ENCODE measurements at places on chromosomes 3 and 15.

GRCh38 chr3:153927107-153927506 lies 194.1 kb upstream of the ARHGEF26 start:
- peak; percentile 90 for DNase-seq

DNA sequence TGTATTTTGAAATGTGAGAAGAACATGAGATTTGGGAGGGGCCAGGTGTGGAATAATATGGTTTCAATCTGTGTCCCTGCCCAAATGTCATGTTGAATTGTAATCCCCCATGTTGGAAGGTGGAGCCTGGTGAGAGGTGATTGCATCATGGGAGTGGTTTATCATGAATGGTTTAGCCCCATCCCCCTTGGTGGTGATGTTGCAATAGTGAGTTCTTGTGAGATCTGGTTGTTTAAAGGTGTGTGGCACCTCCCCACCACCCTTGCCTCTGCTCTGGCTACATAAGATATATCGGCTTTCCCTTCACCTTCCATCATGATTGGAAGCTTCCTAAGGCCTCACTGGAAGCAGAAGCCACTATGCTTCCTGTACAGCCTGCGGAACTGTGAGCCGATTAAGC lies 23.9 kb upstream of the TMEM108 start:
- no peak for DNase-seq

DNA sequence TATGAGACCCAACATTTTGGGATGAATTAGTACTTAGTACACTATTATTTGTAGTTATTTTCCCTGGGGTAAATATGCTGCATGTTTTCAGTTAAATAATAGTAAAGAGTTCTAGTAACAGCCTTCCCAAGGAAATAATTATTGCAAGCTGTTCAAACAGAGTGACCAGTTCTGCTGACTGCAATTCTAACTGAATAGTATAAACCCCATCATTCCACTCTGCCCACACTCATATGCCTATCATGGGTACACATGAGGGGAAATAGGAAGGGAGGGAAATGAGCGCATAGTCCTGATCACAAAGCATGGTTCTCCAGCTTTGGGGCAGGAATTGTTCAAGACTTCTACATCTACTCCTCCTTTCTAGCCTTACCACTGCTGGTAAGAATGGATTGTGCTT lies 18.7 kb downstream of the UQCC5 start:
- no peak for DNase-seq

DNA sequence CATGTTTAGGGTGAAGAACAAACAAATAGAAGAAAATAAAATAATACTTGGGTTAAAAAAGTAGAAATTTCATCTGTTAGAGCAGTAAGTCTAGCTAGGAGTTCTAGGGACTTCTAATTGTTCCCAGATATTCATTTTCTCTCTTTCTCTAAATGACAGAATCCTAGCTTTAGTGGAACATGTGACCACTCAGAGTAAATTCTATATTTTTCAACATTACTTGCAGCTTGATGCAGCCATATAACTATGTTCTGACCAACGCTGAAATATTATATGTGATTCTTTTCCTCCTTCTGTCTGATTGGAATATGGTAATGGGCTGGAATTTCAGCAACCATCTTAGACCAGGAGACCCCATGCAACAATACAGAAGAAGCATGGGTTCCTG lies 8.1 kb downstream of the PTX3 start:
- DNase-seq, result no peak

- DNase-seq, result no peak
Observed at GRCh38 chr3:52313774-52314188, 2.3 kb upstream of the DNAH1 start.

DNA sequence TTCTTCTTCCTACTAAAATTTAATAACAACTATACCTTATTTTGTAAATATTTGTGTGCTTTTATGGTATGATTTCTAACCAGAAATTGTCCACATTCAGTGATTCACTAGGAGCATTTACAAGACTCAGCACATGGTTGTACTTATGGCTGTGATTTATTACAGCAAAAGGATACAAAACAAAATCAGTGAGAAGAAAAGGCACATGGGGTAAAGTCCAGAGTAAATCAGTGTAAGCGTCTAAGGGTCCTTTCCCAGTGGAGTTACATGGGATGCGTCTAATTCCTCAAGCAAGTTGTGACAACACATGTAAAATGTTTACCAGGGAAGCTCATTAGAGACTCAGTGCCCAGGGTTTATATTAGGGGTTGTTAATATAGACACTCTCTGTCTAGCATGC lies 31.1 kb downstream of the RNF13 start:
- DNase-seq, result no peak

- DNase-seq, result no peak
Observed at GRCh38 chr15:70435369-70435768, 328.0 kb downstream of the UACA start.

GRCh38 chr15:48785195-48785594 lies 25.7 kb downstream of the CEP152 start:
- no peak for DNase-seq

- DNase-seq, result peak; percentile 60
Observed at GRCh38 chr15:91849749-91850161, 3.8 kb upstream of the SLCO3A1 start.

- DNase-seq, result peak; percentile 96
Observed at GRCh38 chr3:153350420-153350819, 188.4 kb downstream of the RAP2B start.

GRCh38 chr15:62066663-62067447 lies at the start of gene C2CD4A:
Gene C2CD4A (plus strand): TSS chr15:62066977. CDS start chr15:62067614, 637 bp downstream.
- DNase-seq, result peak; percentile 35

DNA sequence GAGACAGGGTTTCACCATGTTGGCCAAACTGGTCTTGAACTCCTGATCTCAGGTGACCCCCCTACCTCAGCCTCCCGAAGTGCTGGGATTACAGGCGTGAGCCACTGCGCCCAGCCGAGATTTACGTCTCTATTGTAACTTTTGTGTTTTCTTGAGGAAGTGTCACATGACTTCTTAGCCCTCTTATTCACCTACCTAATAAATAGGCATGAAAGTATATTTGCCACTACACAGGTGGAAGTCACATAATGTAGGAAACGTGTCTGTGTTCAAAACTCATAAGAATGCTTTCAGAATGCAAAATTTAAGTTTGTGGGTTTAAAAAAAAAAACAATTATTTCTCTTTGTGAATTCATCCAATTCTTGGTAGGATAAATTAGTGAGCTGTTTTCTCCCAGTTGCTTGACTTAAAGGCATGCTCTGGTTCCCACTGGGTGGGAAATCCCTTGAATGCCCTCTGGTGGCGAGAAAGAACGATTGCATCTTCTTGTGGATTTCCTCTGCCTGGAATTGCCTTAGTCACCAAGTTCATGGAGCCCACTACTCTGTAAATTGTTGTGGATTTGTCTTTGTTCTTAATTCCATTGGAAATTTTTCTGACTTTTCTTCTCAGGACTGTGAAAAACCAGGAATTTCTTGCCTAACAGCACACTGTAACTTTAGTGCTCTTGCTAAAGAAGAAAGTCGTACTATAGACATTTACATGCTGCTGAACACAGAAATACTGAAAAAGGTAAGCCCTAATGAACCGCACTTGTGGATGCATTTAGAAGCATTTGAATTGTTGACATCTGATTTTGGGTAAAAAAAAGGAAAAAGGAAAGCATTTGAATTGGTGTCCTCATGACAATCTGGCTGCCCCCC lies 82.2 kb upstream of the CTDSPL start:
- peak; percentile 77 for DNase-seq

DNA sequence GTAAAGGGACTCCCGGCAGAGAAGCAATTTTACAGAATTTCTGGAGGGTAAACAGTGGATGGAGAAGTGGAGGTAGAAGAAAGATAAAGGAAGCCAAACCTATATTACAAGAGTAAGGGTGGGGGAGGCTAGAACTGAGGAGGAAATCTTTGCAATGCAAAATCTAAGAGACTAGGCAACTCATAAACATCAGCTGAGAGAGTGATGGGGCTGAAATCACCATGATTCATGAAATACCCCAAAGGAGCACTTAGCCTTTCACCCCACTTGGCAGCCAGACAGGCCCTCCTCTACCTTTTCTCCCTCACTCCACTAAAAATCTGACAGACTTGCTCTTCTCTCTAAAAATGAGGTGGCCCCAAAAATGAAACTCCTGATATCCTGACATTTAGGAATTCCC lies 19.5 kb upstream of the ZBTB38 start:
- peak; percentile 30 for DNase-seq

- DNase-seq, result no peak
Observed at GRCh38 chr15:88717382-88718031, 78.7 kb downstream of the ISG20 start.

- DNase-seq, result no peak
Observed at GRCh38 chr15:43941555-43941954, 114.8 kb downstream of the WDR76 start.

Data from fibroblast of upper back skin (primary cell).